ENCODE measurements at places on chromosomes 5 and 9. TPM values are rescaled to one million over a fixed set of nuclear protein-coding genes. Genes with fewer than 3 reads are reported as not detected.

PIP5KL1 gene
- 0.57 TPM for polyA plus RNA-seq

- DNase-seq, result no peak
- H3K36me3 ChIP-seq, result no peaks in the 10 kb centered on the region
- no peak overlapping the region for H3K27ac ChIP-seq
These were observed 242.4 kb upstream of the ATP10B start for GRCh38 chr5:161094411-161094810.

DNA sequence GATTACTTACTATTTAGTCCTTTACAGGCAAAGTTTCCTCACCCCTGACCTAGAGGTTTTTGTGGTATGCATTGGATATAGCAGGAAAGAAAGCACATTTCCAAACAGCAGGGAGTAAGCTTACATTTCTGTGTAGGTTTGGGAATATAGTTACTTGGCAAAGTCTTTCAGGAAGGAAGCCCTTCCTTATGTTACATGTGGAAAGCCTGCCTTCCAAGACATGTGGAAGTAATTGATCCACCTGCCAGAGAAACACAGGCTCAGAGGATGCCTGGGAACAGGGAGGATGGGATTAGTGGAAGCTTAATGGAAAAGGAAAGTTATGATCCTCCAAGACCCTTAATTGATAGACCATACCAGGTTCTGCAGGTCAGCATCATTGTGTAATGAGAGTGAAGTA is 87.3 kb upstream of the PPP1R2B start:
- H3K36me3 ChIP-seq, result no peaks in the 10 kb centered on the region
- DNase-seq, result no peak
- no peak overlapping the region for H3K27ac ChIP-seq
- H3K4me3 ChIP-seq, result no peak overlapping the region
- H3K4me1 ChIP-seq, result no peaks in the 10 kb centered on the region

GRCh38 chr9:137150617-137151457 is 11.9 kb downstream of the GRIN1 start:
- peaks cover 12% of the 10 kb centered on the region for H3K27me3 ChIP-seq
- no peak overlapping the region for H3K4me3 ChIP-seq
- H3K27ac ChIP-seq, result no peak overlapping the region
- no peaks in the 10 kb centered on the region for H3K4me1 ChIP-seq
- H3K36me3 ChIP-seq, result no peaks in the 10 kb centered on the region
- peak; percentile 15 for DNase-seq

- DNase-seq, result peak; percentile 44
- peaks cover 55% of the 10 kb centered on the region for H3K36me3 ChIP-seq
- H3K4me1 ChIP-seq, result peaks cover 43% of the 10 kb centered on the region
- H3K27me3 ChIP-seq, result no peaks in the 10 kb centered on the region
These were observed 11.8 kb downstream of the OTULIN start for GRCh38 chr5:14676320-14676719.

GRCh38 chr9:71675105-71675856 is 93.0 kb downstream of the CEMIP2 start:
- no peak overlapping the region for H3K4me3 ChIP-seq
- H3K27me3 ChIP-seq, result no peaks in the 10 kb centered on the region
- H3K4me1 ChIP-seq, result peaks cover 14% of the 10 kb centered on the region
- no peaks in the 10 kb centered on the region for H3K36me3 ChIP-seq
- DNase-seq, result no peak
- no peak overlapping the region for H3K27ac ChIP-seq

- H3K27ac ChIP-seq, result no peak overlapping the region
- H3K36me3 ChIP-seq, result no peaks in the 10 kb centered on the region
- no peaks in the 10 kb centered on the region for H3K27me3 ChIP-seq
- no peaks in the 10 kb centered on the region for H3K4me1 ChIP-seq
- DNase-seq, result no peak
These were observed 110.0 kb downstream of the STK32A start for GRCh38 chr5:147344861-147345260.

DNA sequence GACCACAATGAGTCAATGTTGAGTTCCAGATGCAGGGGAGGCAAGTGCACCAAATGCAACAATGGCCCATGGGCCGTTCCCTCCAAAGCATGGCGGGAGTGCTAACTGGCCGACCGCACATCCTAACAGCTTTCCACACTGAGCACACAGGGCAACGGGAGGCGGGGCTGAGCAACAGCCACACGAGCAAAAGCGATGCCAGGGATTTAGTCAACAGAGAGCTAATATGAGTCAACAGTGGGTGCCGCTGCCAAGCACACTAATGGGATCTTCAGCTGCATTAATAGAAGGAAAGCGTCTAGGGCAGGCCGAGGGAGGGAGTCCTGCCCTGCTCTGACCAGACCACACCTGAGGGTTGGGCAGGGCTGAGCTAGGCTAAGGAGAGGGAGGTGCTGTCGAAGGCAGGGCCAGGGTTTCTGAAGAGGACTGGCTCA is 4.6 kb downstream of the EPB41L4B start:
- H3K4me3 ChIP-seq, result peak overlapping the region; percentile 24
- peaks cover 30% of the 10 kb centered on the region for H3K4me1 ChIP-seq
- no peak overlapping the region for H3K27ac ChIP-seq
- DNase-seq, result no peak

- no peak overlapping the region for H3K4me3 ChIP-seq
- H3K4me1 ChIP-seq, result no peaks in the 10 kb centered on the region
These were observed 112.4 kb downstream of the FSTL4 start for GRCh38 chr5:133499895-133500294.

DNA sequence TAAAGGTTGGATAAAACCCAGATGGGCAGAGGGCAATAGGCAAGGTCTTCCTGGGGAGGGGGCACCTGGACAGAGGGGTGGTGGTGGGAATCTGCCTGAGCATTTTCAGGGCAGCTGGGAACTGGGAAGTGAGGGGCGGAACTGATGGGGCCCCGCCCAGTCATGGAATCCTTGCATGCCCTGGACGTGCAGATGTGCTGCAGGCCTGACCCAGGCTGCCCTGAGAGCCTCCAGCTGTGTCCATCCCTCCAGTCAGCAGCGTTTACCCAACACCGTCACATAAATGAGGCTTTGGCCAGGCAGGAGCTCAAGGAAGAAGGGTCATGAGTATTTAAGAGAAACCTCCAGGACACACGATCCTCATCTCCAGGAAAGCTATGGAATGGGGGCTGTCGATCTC is 70.3 kb downstream of the DAB2IP start:
- no peaks in the 10 kb centered on the region for H3K36me3 ChIP-seq
- no peaks in the 10 kb centered on the region for H3K27me3 ChIP-seq
- no peak for DNase-seq

DNA sequence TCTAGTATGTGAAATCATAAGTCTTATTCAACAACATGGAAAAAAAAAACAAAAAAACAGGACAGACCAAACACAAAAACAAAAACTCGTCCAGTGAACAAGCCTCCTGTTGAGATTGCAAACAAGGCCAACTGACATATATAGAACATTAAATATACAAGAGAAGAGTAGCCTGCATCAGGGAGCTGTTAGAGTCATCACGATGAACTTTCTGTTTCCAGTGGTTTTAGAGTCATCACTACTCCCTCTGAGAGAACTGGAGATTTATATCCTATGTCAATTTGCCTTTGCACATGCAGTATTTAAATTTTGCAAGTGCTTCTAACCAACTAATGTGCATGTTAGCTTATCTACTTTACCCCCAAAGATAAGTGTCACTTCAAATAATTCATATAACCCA is 9.9 kb downstream of the SNCAIP start:
- H3K27me3 ChIP-seq, result no peaks in the 10 kb centered on the region
- H3K27ac ChIP-seq, result no peak overlapping the region
- no peak overlapping the region for H3K4me3 ChIP-seq
- no peaks in the 10 kb centered on the region for H3K4me1 ChIP-seq

All from CD14-positive monocyte (primary cell).